ENCODE measurements at places on chromosomes 12 and 14.

DNA sequence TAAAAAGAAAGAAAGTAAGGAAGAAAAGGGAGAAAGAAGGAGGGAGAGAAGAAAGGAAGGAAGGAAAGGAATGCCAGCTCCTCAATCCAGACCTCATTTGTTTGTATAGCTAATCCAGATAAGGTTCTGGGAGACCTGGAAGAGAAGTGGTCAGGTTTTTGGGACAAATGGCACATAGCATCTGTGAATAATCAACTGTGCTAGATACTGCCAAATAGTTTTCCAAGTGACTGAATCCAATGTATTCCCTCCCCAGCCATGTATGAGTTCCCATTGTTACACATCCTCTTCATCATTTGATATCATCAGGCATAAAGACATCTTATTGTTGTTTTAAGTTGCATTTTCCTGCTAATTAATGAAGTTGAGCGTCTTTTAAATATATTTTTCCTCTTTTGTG lies 18.6 kb upstream of the PTGR2 start:
- DNase-seq: no peak

GRCh38 chr14:96095581-96096476 lies 56.7 kb downstream of the C14orf132 start:
- DNase-seq: no peak

DNA sequence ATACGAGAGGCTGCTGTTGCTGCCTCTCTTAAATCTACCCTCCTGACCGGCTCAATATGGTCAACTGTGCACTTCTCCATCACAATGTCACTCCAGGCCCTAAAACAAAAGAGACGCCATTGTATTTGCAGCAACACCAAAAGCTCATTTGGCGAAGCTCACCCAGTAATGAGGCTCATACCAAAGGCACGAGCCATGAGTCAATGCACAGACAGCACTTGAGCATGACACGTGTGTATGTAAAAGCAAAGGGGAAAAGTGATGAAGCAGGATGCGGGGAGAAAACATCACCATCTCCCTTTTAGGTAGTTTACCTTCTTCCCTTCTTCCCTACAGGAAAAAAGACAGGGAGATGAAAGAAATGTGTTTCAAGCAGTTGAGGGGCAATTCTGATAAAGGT lies 150.3 kb downstream of the FOXN3 start:
- DNase-seq: no peak

GRCh38 chr14:76784881-76785280 lies 23.6 kb downstream of the VASH1 start:
- peak; percentile 94 for DNase-seq

- no peak for DNase-seq
Measured at GRCh38 chr12:67501362-67501761, 147.2 kb upstream of the DYRK2 start.

DNA sequence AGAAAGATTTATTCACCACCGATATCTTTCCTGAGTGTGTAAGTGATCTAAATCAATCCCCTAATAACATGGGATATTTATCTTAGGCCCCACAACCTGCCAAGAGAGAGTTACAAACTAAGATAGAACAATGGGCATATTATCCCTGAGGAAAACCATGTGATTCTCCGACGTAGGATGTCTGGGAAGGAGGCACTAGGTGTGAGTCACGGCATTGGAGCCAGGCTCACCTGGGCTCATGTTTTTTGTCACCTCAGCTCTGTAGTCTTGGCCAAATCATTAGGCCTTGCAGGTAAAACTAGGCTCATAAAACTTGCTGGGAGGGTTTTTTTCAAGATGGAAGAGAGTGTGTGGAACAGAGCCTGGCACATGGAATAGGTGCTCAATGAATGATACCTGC lies 129.7 kb upstream of the PLEKHG7 start:
- no peak for DNase-seq

DNA sequence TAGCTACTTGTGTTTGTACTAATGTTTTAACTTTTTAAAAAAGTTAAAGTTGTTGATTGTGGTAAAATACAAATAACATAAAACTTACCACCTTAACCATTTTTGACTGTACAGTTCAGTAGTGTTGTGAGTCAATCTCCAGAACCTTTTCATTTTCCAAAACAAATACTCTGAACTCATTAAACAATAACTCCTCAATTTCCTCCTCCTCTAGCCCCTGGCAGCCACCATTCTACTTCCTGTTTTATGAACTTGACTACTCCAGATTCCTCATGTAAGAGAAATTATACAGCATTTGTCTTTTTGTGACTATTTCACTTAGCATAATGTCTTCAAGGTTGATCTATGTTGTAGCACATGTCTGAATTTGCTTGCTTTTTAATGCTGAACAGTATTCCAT lies 299.1 kb upstream of the AMIGO2 start:
- no peak for DNase-seq

DNA sequence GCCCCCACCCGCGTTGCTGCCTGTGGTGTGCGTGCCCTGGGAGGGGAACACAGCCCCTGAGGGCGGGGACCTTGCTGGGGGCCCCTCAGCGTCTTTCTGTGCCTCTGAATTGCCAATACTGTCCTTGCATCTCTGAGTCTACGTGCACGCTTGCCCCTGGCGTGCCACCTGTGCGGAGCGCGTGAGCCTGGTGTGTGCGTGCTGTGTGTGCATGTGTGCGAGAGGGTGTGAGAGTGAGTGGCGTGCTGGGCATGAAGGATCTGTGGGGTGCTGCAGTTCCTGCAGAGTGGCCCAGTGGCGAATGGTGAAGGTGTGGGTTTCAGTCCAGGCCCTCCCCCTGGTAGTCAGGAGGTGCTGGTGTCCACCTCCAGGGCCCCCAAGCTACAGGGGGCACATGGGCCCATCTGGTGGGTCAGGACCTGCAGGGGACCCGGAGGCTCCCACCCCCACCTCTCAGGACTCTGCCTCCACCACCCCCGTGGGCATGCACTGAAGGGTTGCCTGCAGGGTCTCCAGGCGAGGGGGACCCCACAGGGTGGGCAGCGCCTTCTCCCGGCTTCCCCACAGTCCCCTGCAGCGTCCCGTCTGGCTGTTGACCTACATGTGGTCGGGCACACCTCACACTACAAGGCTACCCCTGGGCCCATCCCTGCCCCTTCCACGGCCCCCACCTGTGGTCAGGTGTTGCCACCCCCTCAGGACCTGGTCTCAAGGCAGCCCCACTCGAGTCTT lies 21.0 kb downstream of the FBRSL1 start:
- no peak for DNase-seq

All from ELF-1 (cell line).